Mesothelial cell of epicardium (in vitro differentiated cells): ENCODE measurements at places on chromosomes 11 and 22.
A peak's percentile ranks its signal among the peaks of the same experiment; 100 is the strongest.

GRCh38 chr11:127242676-127243075 lies 242.1 kb upstream of the KIRREL3 start:
- no peak for DNase-seq

- DNase-seq, result no peak
Measured at GRCh38 chr22:36701965-36702621, 1.5 kb downstream of the CACNG2 start.

GRCh38 chr11:35420371-35420770 lies 1.0 kb upstream of the SLC1A2 start:
- no peak for DNase-seq

GRCh38 chr11:2301631-2302305 lies at the start of the genes C11orf21 and TSPAN32:
TSS of gene C11orf21 (minus strand) at chr11:2301918. CDS start at chr11:2301808, 110 bp downstream.
TSS of gene TSPAN32 (plus strand) at chr11:2302013. CDS start at chr11:2302150, 137 bp downstream.
- DNase-seq, result no peak

- no peak for DNase-seq
Measured at GRCh38 chr11:87284306-87284705, 246.6 kb downstream of the TMEM135 start.

DNA sequence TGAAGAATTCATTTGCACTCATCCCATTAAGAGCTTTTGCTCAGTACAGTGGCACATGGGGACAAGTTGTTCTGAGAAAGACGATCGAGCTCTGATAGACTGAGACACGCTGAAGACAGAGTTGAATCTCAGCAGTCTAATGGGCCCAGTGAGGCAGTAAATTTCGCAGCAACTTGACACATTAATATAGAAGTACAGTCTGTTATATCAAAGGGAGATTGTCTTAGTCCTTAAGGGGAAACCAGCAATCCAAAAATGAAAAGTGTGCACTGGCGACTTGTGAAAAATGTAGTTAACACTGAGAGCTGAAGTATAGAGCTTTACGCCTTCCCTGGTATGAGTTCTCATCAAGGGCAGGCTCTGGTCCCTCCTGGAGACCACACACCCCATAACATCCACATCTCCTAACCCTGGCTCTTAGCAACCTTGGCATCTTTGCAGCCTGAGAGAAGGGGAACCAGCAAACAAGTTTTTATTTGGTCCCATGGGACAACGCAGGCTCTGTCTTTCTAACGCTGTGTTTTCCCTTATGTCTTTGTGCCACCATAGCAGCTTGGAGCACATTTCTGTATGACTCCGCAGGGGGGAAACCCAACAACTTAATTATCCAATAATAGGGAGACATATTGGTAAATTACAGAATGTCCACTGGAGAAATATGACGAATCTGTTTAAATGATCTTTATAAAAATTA lies 952.5 kb downstream of the OPCML start:
- DNase-seq, result no peak

- no peak for DNase-seq
Measured at GRCh38 chr11:123213307-123213771, 18.3 kb upstream of the CLMP start.

DNA sequence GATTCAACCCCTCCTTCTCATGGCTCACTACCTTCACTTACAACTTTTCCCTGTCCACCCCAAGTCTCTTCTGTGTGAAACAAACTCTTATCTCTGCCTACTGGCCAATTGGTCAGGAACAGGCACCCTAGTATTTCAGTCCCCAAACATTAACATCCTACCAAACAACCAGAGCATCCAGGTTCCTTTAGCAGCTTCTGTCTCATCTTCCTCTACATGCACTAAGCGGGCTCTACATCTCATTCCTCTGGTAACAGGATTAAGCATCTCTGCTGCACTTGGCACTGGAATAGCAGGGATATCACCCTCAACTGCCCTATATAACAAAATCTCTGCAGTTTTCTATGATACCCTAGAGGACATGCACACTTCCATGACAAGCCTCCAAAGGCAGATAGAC lies 116.2 kb downstream of the JRKL start:
- DNase-seq, result no peak

GRCh38 chr22:49186762-49187161 lies 640.9 kb downstream of the BRD1 start:
- no peak for DNase-seq

- DNase-seq, result no peak
Measured at GRCh38 chr11:108216988-108217387, 5.5 kb downstream of the NPAT start.

GRCh38 chr11:62843466-62843865 lies 4.1 kb upstream of the WDR74 start:
- DNase-seq, result no peak

- peak; percentile 34 for DNase-seq
Measured at GRCh38 chr22:49307870-49308269, 519.8 kb downstream of the BRD1 start.

- DNase-seq, result no peak
Measured at GRCh38 chr11:67700548-67701262, 26.3 kb upstream of the ALDH3B2 start.

GRCh38 chr11:78916759-78917158 lies 342.1 kb upstream of the NARS2 start:
- no peak for DNase-seq

GRCh38 chr22:31504282-31504681 lies 7.9 kb downstream of the SFI1 start:
- DNase-seq, result no peak

DNA sequence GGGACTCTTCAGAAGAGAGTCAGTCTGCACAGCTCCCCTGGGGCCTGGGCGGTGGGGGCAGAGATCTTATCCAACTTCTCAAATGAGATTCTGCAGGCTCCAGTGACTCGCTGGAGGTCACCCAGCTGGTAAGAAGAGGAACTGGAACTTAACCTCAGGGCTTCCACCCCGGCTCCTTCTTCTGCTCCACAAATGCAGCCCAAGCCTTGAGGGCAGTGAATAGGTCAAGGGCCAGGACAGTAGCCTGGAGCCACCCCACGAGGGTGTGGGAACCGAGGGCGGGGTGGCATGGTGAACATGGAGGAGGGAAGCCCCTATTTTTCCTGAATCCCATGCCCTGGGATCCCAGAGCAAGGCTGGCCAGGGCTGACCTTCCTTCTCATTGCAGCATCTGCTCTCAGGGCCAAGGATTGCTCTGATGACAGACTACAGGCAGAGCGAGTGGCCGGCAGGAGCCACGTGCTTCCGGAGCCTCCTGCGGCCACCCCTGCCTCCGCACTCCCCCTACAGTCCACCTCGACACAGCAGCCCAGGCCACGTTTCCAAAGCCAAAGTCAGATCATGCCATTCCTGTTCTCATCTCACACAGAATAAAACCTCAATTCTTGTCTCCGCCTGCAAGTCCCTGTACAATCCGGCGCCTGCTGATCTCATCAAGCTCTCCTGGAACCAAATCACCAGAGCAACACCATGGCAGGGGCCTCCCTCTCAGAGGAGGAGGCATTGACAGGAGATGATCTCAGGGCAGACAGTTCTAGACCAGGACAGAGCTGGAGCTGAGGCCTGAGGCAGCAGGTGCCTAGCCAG lies 21.1 kb upstream of the UPK3A start:
- DNase-seq, result no peak

GRCh38 chr11:9853929-9854552 lies 190.2 kb downstream of the SWAP70 start:
- no peak for DNase-seq

DNA sequence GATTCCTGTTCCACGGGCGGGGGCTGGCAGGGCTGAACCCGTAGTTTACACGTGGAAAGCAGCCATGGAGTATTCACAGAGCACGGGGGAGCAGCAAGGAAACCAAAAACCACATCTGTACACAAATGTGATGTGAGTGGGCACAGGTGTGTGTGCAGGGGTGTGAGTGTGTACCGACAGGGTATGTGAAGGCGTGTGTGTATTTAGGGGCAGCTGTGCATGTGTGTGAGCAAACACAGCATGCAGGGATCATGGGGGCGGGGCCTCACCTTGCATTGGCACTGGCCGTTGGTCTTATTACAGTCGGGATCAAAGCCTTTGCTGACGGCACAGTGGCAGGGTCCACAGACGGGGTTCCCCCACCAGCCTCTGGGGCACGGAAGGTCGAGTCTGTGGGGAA lies 58.4 kb downstream of the TRMU start:
- no peak for DNase-seq

- DNase-seq, result no peak
Measured at GRCh38 chr11:5499671-5500070, 10.1 kb downstream of the UBQLN3 start.

DNA sequence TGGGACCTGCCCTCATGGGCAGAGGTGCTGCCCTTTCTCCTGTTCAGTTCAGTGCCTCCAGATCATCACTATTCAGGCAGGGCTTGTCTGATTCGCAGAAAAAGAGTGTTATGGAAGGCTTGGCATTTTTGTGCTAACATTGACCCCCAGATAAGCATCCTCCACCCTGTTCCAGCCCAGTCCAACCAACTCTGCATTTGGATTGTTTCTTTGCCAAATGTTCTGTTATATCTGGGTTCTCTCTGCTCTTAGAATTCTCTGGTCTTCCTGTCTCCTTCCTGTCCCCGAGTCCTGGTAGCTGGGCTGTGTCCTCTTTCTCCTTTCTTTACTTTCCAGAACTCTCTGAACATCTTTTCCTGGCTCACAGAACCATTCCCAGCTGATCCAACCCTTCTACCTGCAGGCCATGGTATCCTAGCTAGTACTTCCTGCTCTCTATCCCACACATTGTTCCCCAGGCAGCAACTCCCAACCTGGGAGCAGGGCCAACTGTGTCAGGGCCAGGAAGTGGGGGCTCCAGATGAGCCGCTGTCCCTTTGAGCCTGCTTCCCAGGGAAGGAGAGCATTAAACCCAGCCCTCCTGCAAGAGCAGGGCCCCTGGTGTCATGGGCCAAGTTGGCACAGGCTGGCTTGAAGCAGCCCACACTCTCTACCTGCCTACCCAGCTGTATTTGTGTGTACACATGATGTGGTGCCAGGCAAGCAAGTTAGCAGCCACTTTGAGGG lies 280.7 kb upstream of the CADM1 start:
- DNase-seq, result no peak

DNA sequence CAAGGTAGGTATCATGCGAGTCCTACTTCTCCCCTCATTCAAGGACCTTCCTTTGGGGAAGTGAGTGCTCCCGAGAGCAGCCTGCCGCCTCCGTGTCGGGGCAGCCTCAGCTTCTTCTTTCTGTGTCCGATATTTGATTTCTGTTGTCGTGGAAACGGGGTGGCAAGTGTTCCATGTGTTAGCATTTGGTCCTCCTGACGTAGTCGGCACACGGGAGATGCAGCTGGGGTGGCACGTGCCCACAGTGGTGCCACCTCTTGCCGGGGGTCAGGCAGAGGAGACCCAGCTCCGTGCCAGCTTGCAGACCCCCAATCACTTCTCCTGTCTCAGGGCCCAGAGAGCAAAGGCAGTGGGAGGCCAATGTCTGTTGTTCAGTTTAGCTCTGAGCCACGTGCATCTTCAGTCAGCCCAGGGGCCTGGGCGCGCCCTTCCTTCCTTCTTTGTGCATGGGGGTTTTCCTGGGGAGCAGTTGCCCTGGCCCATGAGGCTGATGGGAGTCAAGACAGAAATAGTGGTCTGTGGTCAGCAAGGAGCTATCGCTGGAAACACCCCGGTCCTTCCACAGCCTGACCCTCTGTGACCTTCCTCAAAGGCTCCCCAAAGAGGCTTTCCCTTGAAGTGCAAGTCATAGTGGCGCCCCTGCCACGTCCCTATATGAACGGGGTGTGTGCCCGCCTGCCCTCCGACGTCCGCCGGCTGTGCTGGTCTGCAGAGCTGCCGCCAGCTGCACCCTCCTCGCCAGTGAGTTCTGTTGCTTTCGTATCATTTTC lies 44.5 kb downstream of the PARVB start:
- no peak for DNase-seq

DNA sequence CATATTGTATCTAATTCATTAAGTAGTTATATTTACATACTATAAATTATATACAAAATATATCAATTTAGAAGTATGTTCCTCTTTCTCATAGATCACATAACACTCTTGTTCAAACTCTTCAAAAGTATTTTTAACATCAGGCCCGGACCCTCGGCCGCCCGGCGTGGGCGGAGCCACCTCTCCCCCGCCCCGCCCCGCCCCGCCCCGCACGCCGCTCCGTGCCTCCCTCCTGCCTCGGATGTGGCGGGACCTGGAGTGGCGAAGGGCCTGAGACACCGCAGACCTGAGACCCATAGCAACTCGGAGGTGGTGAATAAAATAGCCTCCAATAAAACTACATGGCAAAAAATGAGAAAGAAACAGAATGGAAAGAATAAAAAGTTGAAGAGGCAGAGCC lies 105.9 kb upstream of the BDNF start:
- DNase-seq, result no peak

GRCh38 chr11:8754241-8754640 lies 71.6 kb downstream of the RPL27A start:
- no peak for DNase-seq

DNA sequence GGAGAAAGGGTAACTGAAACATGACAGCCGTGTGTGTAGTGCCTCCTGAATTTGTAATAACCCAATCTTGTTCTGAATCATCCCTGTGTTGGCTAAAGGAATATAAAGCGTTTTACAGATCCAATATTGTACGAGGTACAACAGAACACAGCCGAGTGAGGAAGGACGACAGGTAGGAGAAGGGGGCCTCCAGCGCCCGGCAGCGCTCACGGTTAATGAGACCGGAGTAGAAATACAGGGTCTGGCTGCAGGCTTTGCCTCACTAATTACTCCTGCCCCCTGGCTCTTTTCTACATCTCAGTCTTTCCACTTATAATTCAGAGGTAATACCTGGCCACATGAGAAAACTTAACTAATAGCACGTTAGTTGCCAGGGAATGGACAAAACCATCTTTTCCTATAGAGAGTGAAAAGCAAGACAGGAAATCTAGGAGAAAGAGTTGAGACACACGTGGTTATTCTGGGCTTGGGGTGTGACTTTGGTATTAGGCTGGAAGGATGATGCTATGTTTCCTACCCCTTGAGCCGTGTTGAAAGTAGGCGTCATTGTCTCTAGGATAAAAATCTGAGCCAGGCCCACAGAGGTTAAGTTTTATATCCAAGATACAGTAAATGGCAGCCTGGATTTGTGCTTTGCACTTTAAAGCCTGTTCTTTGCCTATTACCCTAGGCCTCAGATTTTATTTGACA lies 54.1 kb downstream of the GRIK4 start:
- DNase-seq, result no peak

GRCh38 chr22:21032868-21033688 lies 717 bp upstream of the SLC7A4 start:
- DNase-seq, result no peak

DNA sequence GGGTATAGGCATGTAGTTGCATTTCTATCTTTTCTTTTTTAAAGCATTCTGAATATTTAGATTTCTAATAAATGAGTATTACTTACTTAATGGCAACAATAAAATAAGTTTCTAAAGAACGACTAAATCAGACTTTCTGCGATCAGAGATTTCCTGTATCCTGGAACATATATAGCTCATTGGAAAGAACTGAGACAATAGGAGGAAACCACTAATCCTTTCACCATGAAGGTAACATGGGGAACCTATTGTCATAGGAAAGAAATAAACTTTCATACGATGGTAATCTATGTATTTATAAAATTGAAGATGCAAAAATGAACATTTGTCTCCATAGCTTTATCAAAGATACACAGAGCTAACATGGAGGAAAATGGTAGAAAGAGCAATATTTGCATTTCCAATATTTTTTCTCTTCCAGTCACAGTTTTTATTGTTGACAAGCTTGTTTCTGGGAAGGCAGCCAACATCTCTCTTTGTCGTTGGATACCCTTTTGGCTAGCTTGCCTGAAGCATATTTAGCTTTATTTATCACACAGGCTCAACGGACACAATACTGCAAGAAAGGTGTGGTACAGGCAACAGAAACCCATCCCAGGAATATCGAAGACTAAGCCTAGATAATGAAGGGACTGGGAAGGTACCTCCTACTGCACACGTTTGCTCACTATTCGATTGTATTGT lies 293.3 kb upstream of the MPPED2 start:
- no peak for DNase-seq

GRCh38 chr11:125341676-125342075 lies 154.4 kb downstream of the FEZ1 start:
- DNase-seq, result no peak

GRCh38 chr11:126194121-126194543 lies 17.3 kb downstream of the RPUSD4 start:
- peak; percentile 73 for DNase-seq
